ENCODE measurements at places on chromosomes 7 and 10.

GRCh38 chr10:95532536-95532935 is 28.6 kb downstream of the SORBS1 start:
- DNase-seq: no peak

DNA sequence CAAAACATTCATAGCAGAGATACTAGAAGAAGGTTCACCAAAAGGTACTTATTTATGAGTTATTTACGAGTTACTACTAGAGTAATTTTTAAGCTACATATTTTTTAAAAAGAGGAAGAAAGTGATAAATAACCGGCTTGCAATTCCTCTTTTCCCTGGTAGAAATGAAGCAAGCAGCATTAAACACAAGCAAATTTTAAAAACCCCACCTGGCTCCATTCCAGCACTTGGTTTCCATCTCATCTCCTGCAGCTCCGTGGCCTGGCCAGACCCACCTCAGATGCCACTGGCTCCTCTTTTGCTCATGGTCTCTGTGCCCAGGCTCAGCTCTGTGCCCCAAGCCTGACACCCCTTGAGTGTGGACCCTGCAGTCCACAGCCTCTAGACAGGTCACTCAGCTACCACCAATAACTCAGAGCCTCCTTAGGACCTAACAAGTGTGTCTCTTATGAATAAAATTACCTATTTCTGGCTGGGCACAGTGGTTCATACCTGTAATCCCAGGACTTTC is 479.5 kb downstream of the TNS3 start:
- no peak for DNase-seq

- no peak for DNase-seq
These were observed 24.5 kb downstream of the STEAP1 start for GRCh38 chr7:90178679-90179278.

DNA sequence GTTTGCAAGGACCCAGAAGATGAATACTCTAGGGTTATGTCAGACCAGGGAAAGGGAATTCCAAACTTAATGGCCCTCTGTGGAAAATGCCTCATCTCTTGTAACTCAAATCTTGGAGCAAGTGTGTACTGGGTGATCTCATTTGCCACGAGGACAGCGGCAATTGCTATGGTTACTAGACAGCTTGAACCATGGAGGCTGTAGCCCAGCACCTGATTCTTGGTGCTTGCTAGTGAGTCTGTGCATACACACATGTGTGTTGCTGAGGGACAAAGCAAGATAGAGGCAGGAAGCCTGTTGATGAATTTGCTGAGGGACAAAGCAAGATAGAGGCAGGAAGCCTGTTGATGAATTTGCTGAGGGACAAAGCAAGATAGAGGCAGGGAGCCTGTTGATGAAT is 58.6 kb upstream of the FEZF1 start:
- DNase-seq: no peak

- no peak for DNase-seq
These were observed 73.1 kb upstream of the HECW1 start for GRCh38 chr7:43039346-43039745.

GRCh38 chr7:2864999-2865670 is 21.0 kb upstream of the GNA12 start:
- no peak for DNase-seq

GRCh38 chr7:68336594-68336993 is 1261.7 kb upstream of the AUTS2 start:
- no peak for DNase-seq
